ENCODE measurements at places on chromosomes 11 and 22. TPM values are rescaled to one million over a fixed set of nuclear protein-coding genes. Genes with fewer than 3 reads are reported as not detected.

The OOSP3 gene
- total RNA-seq: not detected

- no peak for DNase-seq
Measured at GRCh38 chr11:67255864-67256263, 10.4 kb upstream of the GRK2 start.

GRCh38 chr11:21634956-21635355 is 557.9 kb upstream of the ANO5 start:
- no peak for DNase-seq

The PTH gene
- not detected for total RNA-seq

Measured in pulmonary artery endothelial cell (primary cell).